ENCODE measurements at places on chromosomes 11 and 22.

DNA sequence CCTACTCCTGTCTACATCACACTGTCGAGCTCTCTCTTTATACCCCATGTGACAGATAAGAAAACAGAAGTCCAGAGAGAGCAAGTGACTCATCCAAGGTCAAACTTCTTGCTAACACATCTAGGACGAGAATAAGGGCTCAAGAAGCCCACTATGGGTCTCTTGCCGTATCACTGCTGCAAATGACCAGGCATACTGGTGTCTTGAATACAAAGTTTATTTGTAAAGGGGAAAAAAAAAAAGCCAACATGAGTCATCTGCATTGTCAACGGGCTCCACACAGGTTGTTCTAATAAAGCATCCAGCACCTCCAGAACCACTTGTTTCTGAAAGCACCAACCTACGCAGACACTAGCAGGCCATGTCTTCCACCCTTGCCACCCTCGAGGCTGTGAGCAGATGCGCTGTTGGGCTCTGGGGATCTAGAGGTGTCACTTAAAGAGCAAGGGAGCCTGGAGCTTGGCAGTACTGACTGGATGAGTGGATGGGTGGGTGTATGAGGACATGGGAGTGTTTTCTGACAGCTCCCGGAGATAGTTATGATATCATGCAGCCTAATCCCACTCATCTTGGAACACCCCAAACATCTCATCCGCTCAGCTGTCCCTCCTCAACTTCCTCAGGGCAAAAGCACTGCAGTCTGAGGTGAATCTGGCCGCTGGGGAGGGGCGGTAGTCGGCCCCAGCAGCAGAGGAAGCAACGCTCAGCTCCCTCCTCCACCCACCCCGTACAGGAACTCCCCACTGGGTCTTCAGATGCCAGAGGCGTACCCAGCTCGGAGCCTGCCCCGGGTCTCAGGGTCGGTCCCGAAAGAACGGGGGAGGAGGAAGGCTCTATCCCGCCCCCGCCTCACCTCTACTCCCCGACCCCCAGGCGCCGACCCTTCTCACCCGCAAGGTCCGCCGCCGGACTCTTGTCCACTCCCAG lies 1.0 kb downstream of the SMCO4 start:
- peak; percentile 26 for DNase-seq

GRCh38 chr11:46718155-46719019 lies 626 bp upstream of the F2 start:
- no peak for DNase-seq

DNA sequence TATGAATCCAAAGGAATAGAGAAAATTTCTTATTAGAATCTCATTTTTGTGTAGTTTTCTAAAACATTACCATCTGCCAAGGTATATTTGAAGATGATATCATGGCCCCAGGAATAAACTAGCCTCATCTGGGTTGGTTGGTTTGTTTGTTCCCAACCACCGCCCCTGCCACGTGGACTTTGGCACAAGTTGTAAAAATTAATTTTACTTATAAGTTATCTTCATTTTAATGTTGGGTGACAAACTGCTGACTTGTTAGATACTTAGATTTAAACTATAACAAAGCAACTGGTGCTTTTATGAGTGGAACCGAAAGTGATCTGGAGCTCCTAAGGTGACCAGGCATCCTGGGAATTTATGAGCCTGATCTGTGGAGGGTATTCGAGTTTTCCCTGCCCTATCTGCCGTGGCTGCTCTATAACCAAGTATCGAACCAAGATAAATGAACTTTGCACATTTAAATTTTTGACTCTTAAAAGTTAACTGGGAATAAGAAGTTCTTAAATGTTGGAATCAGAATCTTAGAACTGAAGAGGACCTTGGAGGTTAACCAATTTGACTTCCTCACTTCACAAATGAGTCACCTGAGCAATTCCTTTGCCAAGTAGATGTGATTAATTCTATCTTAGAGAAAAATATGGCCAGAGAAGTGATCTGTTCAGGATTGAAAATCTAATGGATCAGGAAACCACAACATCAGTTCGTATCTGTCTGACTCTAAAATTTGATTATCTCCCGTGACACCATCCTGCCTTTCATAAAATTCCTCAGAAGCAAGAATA lies 129.1 kb upstream of the ARHGAP42 start:
- DNase-seq, result no peak

DNA sequence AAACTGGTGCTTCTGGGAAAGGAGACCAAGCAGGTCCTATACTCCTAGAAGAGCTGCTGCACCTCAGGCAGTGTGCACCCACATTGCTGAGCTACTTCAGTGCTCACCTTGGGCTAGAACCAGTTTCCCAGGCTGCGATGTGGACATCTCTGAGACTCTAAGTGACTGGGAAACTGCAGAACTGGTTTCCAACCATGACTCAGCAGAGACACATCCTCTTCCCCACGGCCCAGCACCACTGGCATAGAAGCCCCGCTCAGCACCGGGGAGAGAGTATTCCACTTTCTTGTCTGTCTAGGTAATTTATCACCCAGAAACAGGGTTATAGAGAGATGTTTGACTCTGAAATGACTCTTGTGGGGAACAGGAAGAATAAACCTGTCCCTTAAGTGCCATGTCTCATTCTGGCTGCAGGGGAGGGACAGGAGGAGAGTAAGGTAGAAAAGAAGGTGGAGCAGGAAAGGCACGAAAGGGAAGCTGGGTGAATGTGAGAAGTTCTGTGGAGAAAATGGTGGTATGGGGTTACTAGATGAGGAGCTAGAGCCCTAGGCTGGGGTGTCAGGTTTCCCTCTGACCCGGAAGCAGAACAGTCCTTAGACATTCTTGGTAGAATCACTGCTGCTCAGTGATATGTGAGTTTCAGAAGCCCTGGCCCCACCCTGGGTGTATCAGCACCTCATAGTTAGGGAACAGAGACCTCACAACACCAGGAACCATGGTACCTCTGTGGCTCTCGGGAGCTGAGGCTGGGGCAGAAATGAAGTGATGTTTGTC lies 340.4 kb upstream of the NCAM1 start:
- no peak for DNase-seq

- no peak for DNase-seq
Measured at GRCh38 chr22:48581796-48582469, 1245.7 kb downstream of the BRD1 start.

- DNase-seq, result no peak
Measured at GRCh38 chr11:86558207-86558606, 114.2 kb downstream of the ME3 start.

GRCh38 chr11:27458182-27458581 lies 14.4 kb downstream of the LGR4 start:
- DNase-seq, result no peak

DNA sequence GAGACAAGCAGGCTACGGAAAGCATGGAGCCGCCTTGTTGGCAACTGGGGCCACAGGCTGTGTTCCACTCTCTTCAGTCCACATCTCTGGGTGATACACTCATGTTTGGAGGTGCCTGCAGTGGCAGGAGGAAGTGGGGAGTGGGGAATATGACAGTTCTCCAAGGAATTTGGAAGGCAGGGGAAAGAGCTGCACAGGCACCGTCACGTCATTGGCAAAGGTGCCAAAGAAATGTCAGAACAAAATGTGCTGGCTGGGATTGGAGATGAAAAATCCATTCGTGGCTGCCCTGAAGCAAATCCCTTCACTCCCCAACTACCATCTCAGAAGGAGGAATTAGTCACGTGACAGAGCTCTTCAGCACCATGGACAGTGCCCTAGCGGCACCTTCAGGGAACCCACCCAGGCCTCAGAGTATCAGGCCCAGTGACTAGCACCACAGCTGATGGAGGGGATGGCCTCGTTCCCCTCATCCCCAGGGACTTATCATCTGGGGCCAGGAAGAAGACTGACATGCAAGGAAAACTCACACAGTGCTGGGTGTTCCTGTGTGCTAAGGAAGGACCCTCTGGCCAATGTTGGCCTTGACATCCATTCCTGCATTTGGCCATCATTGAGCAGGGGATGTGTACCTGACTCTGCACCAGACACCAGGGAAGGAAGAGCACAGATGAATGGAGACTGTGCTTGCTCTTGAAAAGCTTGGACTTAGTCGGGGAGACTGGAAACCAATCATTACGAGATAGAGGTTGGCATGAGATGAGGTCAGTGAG lies 48.5 kb upstream of the PRDM11 start:
- DNase-seq, result no peak

DNA sequence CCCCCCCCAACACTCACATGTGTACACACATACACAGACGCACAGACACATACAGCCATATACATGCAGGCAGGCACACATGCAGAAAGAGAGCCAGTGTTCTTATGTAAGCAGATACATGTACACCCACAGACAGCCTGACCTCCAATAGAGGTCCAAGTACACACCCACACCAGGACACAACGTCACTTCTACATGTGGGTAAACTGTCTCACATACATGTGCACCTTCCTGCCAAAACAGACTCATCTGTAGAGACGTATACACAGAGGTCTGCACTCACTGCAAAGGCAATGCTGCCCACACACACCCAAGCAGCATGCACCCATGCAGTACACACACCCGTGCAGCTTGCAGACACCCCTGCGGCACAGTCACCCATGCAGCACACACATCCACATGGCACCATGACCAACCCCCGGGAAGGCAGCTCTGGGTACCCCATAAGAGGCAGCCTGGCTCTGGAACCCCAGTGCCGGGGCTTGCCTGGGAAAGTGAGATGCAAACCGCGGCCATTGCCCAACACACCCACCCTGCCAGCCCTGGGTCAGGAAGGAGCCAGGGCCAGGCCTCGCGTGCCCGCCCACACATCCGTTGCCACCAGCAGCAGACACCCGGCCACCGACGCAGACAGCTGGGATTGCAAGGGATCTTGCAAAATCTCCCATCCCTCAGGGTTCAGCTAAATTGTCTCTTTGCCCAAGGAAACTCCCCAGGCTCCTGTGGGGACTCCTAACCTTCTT lies 10.1 kb downstream of the CASTOR1 start:
- DNase-seq, result no peak

GRCh38 chr11:15497366-15497765 lies 382.6 kb downstream of the INSC start:
- DNase-seq, result no peak

- DNase-seq, result no peak
Measured at GRCh38 chr11:2325123-2325522, 23.3 kb downstream of the TSPAN32 start.

DNA sequence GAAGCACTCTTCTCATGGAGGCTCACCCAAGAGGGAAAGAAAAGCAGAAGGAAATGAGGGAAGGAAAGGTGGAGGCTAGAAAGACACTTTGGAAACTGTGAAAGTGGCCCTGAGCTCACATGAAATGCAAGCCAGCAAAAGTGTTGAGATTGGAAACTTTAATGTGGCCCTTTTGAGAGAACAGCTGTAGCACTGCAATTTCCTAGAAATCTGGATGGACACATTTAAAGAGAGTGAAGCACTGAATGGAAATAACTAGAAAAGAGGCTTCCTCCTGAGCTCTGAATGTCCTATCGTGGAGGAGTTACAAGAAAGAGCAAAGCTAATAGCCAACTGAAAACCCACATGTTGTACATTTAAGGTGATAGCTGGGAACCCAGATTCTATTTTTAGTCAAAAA lies 56.0 kb downstream of the LIF start:
- DNase-seq, result no peak

GRCh38 chr11:127648583-127648982 lies 648.0 kb upstream of the KIRREL3 start:
- DNase-seq, result no peak

DNA sequence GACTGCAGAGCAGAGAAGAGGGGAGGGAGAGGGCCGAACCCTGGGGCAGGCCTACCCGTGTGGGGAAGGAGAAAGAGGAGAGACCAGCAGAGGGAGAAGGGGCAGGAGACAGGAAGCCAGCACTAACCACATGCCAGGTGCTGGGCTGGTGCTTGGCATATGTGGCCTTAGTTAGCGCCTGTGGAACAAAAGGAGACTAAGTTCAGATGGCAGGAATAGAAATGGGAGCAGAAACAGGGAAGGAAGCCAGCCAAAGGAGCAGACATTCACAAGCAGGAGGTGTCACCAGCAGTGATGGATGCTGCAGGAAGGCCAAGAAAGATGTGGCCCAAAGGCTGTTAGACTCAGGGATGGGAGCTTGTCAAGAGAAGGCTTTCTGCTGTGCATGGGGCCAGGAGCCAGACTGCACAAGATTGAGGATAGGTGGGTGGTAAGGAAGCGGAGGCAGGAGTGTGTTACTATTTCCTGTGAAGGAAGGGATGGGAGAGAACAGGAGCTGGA lies 26.7 kb downstream of the TREH start:
- no peak for DNase-seq

DNA sequence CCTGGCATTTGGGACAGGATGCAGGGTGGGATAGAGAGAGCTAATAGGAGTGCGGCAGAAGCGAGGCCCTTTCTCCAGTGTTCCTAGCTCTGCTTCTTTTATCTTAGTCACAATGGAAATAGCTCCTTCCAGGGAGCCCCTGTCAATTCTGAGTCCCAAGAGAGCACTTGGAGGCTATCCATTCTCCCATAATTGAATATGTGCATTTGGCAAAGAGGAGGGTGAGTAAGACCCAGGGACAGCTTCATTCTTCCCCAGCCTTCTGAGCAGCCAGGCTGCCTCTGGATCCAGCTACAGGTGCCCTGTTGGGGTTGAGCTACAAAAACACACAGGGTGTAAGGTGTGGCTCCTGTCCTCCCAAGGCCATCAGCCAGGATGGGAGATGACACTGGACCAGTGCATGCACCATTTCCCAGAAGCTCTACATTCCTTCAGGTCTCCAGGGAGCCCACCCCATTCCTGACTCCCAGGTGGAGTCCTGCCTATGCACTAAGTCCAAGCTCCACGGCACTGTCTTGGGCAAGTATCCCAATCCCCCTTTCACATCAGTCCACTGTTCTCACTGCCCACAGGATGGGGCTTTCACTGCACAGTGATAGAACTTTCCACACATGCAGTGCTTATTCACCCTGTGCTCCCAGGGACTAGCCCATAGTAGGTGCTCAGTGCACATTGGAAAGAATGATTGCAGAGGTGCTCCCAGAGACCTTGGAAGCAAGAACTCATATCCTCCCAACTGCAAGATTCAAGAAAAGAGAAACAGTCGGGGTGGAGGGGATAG lies 6.2 kb downstream of the MS4A10 start:
- DNase-seq, result no peak

DNA sequence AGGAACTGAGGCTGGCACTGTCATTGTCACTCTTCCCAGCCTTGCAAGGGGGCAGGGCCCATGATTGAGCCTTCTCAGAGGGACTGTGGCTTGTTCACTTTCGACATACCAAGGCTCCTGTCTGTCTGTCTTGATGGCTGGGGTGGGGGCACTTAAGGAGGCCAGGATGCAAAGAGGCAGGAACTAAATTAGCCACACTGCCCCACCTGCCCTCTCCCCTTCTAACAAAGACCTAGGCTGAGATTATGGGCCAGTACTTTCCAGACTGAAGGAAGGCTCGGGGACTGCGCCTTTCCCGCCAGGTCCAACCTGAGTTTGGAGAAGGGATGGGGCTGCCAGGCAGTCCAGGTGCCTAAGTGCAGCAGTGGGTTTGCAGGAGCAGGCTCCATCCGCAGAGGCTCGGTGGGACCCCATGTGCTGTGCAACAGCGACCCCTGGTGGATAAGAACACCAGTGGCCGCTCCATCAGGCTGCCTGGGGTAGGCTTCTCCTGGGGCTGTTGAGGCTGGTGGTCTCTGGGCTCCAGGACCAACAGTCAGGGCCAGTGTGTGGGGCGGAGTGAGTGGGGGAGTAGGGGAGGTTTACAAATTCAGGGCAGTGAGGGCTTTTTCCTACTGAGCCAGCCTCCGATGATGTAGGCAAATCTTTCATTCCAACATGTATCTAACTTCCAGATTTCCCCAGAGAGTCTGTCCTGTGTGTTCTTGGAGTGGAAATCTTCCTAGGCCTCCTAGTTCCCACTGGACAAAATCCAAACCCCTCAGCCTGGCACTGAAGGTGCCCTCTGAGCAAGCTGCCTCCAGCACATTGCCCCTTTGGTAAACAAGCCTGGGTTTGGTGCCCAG lies 93.9 kb downstream of the INSC start:
- DNase-seq, result peak; percentile 37

- DNase-seq, result no peak
Measured at GRCh38 chr11:76797341-76798201, 14.4 kb downstream of the TSKU start.

- DNase-seq, result no peak
Measured at GRCh38 chr11:6269994-6270393, 10.4 kb downstream of the CCKBR start.

All from T-helper 17 cell (primary cell).